Left cardiac atrium (tissue), 4 donors: ENCODE measurements at places on chromosomes 11 and 22. TPM values are rescaled to one million over a fixed set of nuclear protein-coding genes. Genes with fewer than 3 reads are reported as not detected.

The POU2F3 gene
- not detected for total RNA-seq

The SYTL2 gene
- 12.4 TPM for total RNA-seq

The CSNK2A3 gene
- total RNA-seq: 1.7 TPM

The TSSK2 gene
- total RNA-seq: not detected

The SLC22A12 gene
- not detected for total RNA-seq

The CCDC116 gene
- total RNA-seq: 0.18 TPM

The OOSP2 gene
- total RNA-seq: not detected

The OR5T1 gene
- not detected for total RNA-seq

The PAX6 gene
- not detected for total RNA-seq

The DDX25 gene
- total RNA-seq: 0.21 TPM

The FAM168A gene
- total RNA-seq: 35.2 TPM

The RIMBP3B gene
- 0.06 TPM for total RNA-seq

The CD3D gene
- 2.0 TPM for total RNA-seq

The VPREB1 gene
- total RNA-seq: not detected
